ENCODE measurements at places on chromosomes 2 and 18.

DNA sequence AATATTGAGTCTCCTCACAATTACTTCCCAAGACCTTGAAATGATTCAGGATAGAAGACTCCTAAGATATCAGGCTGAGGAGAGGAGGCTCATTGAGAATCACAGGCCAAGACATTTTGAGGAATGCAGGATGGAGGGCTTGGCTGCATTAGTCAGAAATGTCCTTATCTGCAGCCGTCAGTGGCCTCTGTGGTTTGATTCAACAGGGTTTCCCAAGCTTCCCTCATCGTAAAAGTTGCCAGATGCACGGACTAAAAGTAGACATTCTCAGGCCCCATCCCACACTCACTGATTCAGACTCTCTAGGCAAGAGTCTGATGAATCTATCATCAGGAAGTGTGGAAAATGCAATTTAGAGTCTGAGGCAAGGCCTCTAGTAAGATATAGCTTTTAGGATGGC is 34.0 kb upstream of the TMEM178A start:
- DNase-seq: no peak

DNA sequence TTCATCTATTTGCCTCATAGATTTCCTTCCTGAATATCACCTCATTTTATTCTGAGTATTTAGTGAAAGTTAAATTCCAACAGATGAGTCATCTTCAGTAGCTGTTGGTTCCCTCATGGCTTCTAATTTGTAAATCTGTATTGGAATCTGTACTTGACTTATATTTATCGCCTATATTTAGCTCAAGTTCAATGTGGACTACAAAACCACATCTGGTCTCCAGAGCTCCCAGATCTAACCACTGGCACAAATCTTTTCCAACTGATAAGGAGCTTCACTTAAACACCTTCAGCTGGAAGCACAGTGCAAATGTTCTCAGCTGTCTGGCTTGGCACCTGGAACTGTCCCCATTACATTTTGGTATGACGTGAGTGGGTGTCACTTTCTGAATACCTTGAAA is 82.8 kb upstream of the DSEL start:
- DNase-seq: no peak

- DNase-seq: no peak
These were observed 249.2 kb upstream of the FIGN start for GRCh38 chr2:163984986-163985385.

DNA sequence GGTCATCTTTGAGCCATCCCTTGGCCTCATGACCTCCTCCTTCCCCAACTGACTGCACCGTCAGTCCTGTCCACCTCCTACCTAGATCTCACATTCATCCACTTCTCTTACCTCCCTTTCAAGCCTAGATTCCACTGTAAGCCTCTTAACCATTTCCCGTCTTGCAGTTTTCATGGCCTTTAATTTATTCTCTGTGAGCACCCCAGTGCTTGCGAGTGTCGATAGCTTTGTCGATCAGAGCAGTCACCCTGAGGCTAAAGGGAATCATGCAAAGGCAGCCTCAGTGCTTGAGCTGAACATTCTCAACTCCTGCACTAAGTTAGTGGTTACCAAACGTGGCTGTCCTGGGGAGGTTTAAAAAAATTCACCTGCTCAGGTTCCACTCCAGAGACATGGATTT is 14.7 kb downstream of the ARHGAP25 start:
- no peak for DNase-seq

DNA sequence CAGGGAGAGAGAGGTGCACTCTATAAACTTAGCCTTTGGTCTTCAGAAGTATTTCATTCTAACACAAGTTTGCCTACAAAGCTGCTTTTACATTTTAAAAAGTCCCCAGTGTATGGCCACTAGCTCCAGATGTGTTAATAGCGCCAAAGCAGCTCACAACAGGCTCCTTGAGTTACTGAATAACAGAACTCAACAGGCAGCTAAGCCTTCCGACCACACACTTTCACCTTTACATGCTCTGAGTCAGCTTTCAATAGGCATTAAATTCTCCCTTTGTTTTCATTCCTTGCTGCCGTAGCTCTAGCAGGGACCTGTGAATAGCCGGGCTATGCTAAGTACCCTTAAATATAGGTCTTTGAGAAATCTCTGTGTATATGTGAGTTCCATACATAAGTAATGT is 262.8 kb upstream of the PARD3B start:
- DNase-seq: no peak

- DNase-seq: no peak
These were observed 179.5 kb downstream of the PPP1R1C start for GRCh38 chr2:182165202-182165601.

- peak; percentile 38 for DNase-seq
These were observed 795 bp upstream of the SETBP1 start for GRCh38 chr18:44679914-44680272.

DNA sequence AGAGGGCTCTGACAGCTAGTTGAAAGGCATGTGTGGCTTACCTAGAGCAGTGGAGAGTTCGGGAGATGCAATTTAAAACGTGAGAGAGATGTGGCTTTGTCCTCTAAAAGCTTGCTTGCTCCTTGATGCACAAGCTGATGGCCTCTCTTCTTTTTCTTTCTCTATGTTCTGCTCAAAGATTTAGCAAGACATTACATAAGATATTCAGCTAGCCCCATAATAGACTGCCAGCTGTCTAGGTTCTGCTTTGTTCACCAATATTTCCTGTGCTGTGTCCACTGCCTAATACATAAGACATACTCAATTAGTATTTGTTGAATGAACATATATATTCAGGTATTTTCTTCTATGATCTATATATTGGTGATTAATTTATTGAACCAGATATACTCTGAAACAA is 31.1 kb downstream of the SPATS2L start:
- DNase-seq: no peak

- DNase-seq: no peak
These were observed 86.4 kb upstream of the MCFD2 start for GRCh38 chr2:47002031-47002430.

GRCh38 chr2:74441690-74442482 is at the start of gene RTKN:
Gene RTKN, minus strand, starts transcription at chr2:74441937. Its CDS starts 121 bp downstream, at chr2:74441816.
- DNase-seq: peak; percentile 28

- no peak for DNase-seq
These were observed 125.8 kb upstream of the CYP1B1 start for GRCh38 chr2:38201784-38202183.

- DNase-seq: no peak
These were observed 269.8 kb upstream of the MMADHC start for GRCh38 chr2:149857344-149857743.

GRCh38 chr18:55425698-55426097 is 162.3 kb downstream of the TCF4 start:
- no peak for DNase-seq

DNA sequence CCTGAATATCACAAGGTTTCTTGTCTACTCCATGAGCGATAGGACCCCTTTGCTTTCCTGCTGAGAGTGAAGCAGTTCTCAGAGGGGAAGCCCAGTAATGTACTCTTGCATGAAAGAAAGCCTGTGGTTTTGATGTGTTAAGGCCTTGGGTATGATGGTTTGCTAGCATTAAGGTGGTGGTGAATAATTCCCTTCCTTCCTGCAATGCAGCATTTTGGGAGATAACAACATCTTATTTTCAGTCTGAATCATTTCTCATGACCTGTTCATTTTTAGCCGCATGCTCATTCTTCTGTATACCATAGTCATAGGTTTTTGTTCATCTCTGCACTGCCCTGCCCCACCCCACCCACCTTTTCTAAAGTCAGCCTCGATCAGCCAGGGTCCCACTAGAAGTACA is 66.2 kb downstream of the HNMT start:
- no peak for DNase-seq

DNA sequence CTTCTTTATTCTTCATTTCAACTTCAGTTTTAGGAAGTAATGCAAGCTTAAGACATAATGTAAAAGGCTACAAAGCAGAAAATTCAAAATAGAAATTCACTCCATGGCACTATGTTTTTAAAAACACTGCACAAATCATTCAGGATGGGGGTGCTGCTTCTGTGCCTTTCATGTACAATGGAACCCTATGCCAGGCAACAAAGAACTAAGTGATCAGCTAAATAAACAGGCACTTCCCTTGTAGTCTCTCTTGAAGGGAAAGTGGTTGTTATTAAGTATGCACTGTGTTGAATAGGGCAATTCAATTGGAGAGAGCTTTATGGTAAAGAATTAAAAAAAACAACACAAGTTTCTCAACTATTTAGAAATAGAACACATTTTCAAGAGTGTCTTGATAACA is 10.9 kb upstream of the ERBB4 start:
- DNase-seq: no peak

DNA sequence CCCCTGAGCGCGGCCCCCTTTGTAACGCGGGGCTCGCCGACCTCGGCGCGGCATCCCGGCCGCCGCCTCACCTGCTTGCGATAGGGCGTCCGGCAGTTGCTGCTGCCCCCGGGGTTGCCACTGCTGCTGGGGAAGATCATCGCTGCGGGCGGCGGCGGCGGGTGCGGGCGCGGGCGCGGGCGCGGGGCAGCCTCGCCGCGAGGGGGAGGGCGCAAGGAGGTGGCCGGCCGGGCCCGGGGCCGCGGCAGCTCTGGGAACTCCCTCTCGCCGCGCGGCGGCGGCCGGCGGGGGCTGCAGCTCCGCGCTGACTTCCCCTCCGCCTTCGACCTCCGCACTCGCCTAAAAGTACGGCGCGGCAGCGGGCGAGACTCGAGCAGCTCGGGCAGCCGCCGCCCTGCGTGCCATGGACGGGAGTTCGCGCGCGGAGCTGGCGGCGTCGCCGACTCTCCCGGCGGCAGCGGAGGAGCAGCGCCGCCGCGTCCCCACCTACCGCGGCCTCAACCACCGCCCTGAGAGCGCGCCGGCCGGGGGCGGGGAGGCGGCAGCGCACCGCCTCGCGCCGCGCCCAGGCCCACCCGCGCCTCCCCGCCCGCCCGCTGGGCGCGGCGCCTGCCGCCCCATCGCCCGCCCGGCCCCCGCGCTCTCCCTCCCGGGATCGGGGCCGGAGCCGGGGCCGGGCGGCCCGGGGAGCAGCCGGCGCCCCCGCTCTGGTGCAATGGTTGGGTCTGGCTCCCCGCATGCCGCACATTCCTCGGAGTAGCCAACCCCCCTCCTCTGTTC is 86.0 kb downstream of the RBMS1 start:
- peak; percentile 65 for DNase-seq

DNA sequence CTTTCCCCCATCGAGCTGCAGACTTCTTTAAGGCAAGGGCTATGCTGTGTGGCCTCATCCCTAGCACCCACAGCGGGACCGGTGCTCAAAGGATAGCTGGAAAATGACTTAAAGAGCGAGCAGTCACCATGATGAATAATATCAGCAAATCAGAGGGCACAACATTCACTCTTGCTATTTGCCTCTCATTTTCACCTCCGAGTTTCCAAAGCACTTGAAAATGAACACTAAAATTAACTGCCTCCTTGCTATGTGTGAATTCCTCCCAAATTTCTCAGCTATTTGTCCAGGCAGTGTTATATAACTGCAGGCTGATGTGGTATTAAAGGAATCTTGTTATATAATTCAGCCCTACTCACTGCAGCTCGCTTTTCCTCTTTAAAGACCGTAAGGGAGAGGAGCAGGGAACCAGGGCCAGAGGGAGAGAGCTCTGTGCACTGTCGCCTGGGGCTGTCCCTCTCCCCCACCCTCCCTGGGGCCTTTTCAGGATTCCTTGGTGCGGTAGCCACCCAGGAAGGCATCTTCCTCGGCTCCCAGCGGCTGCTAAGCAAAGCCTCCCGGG is 1.4 kb downstream of the CYS1 start:
- no peak for DNase-seq

- peak; percentile 44 for DNase-seq
These were observed 31.8 kb upstream of the INPP4A start for GRCh38 chr2:98412751-98413458.

- DNase-seq: peak; percentile 21
These were observed 214.2 kb downstream of the PTGR3 start for GRCh38 chr18:74994502-74995418.

GRCh38 chr2:11933854-11934253 is 187.4 kb downstream of the LPIN1 start:
- DNase-seq: no peak

DNA sequence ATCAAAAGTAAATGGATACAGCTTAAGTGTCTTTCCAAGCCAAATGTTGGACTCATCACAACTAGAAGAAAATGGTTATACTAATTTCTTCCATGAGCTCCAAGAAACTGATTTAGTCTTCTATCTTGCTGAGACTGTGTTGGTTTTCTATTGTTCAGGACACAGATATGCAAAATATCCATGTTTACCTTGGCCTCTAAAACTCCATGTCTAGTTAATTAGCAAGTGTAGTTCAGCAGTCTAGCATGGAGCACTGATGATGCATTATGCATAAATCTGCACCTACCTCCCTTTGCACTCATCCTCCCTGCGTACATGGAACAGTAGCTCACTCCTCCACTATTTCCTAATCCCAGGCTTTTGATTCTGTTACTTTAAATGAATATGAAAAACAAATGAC is 731.4 kb upstream of the CHAC2 start:
- no peak for DNase-seq

GRCh38 chr2:143394062-143394461 is 264.8 kb downstream of the ARHGAP15 start:
- no peak for DNase-seq

DNA sequence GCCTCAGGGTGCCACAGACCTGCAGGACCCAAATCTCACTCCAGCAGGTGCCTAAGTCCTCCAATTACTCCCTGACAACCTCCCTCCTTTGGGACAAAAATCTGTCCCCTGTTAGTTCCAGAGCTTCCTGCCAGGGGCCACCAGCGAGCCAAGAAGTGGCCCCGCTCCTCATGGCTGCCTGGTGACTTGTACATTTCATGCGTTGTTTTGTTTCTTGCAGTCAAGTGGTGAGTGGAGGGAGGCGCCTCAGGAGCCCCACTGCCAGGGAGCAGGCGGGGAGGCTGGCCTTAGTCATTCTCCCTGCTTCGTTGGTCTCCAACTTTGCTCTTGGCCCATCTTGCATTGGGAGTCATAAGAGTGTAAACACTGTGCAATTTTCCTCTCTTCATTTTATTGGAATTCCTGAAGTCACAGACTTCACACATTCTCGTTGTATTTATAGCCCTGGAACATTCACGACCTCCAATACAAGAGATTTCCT is 81.3 kb downstream of the KCNF1 start:
- no peak for DNase-seq

DNA sequence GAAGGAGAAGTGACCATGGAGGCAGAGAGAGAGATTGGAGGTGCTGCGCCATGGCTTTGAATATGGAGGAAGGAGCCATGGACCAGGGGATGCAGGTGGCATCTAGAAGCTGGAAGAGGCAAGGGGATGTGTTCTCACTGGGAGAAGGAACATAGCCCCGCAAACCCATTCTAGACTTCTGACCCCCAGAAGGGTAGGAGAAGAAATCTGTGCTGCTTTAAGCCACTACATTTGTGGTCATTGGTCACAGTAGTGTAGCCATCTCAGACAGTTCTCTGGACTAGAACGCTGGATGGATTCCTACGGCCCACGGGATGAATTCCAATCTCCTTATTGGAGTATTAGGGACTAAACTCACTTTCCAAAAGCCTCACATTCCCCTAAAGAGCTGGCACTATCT is 67.8 kb downstream of the PTGR3 start:
- DNase-seq: no peak

DNA sequence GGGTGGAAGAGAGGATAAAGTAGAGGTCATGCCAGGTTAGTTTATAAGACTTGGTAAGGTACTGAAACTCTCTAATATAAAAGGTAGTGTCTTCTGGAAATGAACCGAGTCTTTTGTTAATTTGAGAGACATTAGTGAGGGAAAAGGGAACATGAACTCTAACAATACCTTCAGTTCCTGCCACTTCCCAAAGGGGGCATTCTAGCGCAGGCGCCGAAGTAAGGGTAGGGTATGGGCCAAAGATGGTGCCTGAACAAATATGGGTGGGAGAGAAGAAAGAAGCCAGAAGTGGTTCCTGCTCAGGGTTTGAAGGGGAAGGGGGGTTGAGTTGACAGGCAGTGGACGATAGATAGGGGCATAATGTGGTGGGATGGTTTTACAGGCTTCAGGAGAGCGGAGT is 10.1 kb upstream of the REG1B start:
- no peak for DNase-seq

- DNase-seq: no peak
These were observed 34.9 kb downstream of the C18orf54 start for GRCh38 chr18:54392543-54393023.

Measured in activated naive CD4-positive, alpha-beta T cell treated with Interleukin-2 at 50 U/mL for 16 hours (primary cell).